ENCODE measurements at places on chromosomes 5 and 9.
A peak's percentile ranks its signal among the peaks of the same experiment; 100 is the strongest.

- no peak for DNase-seq
Observed at GRCh38 chr5:160640406-160640805, 211.6 kb downstream of the ATP10B start.

- DNase-seq = peak; percentile 5
Observed at GRCh38 chr5:143837306-143837848, 25.4 kb downstream of the HMHB1 start.

GRCh38 chr5:172679628-172680212 is 38.7 kb downstream of the NEURL1B start:
- no peak for DNase-seq

DNA sequence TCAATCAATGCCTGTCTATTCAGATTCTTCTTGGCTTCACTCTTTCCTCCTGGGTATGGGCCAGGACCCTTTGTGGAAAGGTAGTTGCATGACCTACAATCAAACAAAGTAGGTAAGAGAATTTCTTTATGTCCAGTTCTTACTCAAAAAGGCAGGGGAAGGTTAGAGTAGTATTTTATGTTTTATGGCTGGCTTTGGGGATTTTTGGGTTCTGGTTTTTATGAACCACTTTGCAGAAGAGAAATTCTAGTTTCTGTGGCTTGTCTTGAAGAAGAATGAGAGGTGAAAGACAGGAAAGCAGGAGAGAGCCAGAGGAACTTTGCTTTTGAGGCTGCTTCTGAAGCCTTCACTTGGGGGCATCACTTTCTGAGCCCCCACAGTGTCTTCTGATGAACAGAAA is 14.7 kb upstream of the CRHBP start:
- no peak for DNase-seq

DNA sequence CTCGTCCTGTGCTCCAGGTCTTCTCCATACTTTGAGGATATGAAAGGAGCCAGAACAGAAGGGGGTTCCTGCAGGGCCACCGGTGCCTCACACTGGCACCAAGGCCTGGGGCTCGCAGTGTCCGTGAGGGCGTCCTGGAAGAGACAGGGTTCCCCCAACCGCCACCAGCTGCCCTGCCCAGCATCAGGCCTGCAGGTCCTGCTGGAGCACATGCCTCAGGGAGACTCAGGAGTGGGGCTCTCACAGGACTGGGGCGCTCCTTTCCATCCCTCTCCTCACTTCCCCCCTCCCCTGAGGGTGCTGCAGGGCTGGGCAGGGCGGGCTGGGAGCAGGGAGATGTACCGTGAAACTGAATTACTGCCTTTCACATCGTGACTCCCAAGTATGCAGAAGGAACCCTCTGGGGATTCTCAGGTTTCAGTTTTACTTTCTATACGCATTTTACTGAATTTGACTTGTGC is 31.7 kb downstream of the CEP72 start:
- DNase-seq = peak; percentile 38

- no peak for DNase-seq
Observed at GRCh38 chr5:57575839-57576238, 93.2 kb upstream of the ACTBL2 start.

DNA sequence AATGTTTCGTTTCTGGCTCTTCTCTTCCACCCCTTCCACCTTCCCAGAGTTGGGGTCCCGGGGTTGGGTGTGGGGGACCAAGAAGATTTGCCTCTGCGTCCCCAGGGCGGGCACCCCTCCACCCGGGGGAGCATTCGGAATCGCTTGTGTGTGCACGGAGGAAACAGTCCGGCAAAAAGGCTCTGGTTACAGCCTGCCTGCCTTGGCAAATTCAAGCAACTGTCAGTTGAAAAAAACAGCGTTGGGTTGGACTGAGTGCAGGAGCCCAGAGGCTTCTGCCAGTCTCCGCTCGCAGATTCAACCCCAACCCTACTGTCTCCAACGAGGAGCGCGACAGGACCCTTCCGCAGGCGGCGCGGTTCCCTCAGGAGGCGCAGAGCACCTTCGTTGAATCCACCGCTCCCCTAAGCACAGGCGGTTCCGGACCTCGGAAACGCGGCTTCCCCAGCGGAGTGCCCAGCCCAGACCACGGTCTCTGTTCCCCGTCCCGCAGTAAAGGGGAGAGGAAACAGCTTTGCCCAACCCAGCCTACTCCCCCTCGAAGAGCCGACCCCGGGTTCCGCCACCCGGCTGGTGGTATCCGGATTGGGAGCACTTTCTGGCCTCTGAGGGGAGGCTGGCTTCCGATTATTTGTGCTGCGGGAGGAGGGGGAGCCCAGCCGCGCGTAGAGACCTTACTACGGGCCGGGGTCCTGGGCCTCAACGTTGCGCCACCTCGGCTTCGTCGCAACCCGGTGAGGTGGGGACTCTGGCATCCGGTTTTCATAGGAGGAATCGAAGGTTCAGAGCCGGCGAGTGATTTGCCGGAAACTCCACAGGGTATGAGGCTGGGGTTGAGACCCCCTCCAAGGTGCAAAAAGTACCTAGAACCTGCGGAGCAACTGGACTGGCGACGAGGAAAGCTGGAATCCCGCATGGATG is 9.6 kb downstream of the LHX6 start:
- DNase-seq = no peak

DNA sequence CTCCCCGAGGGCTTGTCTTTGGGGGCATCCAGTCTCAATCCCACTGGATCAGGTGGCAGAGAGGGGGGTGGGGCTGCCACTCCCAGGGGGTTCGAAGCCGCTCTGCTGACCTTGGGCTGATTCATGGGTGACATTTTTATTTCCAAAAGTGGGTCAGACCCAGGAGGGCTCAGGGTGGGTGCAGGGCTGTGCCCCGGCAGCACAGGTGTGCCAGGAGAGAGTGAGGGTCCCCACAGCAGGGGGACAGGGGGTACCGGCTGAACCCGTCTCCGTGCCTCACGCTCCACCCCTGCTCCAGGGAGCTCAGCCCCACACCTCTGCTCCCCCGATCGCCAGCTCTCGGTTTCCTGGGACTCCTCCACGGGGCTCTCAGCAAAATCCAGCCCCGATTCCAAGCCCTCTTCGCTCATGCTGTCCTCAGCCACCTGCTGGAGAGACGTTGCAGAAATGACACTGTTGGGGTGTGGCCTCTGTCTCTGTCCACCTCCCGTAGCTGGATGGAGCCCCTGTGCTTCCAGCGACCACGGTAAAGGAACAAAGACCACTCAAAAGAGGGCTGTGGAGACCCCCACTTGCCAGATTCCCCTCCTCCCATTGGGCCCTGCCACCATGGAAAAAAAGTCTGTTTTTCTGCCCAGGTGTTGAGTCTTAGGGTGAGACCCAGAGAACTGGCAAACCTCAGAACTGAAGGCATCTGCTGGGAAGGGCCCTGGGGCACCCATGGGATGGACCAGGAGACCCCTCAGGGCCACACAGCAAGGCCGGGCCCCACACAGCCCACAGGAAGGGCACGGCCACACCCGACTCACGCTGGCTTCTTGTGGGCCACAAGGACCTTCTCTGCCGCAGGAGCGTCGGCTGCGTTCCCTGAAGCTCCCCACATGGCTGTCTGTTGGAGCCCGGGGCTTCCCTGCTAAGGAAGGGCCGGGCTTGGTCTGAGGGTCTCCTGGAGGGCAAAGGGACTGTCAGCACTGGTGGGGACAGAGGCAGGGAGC is 10.6 kb upstream of the QSOX2 start:
- no peak for DNase-seq

- peak; percentile 92 for DNase-seq
Observed at GRCh38 chr9:84557751-84558150, 111.8 kb upstream of the NTRK2 start.

DNA sequence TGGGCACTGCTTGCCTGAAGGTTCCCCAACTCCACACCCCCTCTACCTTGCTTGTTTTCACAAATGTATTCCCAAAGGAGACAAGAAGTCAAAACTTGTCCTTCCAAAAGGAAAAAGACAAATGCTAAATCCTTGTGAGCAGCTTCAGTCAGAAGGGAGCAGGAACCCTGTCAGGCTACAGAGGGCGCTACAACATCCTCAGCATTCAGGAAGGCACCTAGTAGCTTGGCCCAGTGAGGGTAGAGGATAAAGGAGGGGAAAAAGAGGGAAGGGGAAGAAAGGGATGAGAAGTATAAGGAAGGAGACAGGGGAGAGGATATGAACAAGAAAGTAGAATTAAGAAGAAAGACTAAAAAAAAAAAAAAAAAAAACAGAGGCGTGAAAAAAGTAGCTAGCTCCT is 97.5 kb downstream of the MLLT3 start:
- peak; percentile 48 for DNase-seq

- no peak for DNase-seq
Observed at GRCh38 chr9:6549106-6549800, 96.3 kb downstream of the GLDC start.

- DNase-seq = peak; percentile 61
Observed at GRCh38 chr9:114504341-114505186, 709 bp downstream of the WHRN start.

DNA sequence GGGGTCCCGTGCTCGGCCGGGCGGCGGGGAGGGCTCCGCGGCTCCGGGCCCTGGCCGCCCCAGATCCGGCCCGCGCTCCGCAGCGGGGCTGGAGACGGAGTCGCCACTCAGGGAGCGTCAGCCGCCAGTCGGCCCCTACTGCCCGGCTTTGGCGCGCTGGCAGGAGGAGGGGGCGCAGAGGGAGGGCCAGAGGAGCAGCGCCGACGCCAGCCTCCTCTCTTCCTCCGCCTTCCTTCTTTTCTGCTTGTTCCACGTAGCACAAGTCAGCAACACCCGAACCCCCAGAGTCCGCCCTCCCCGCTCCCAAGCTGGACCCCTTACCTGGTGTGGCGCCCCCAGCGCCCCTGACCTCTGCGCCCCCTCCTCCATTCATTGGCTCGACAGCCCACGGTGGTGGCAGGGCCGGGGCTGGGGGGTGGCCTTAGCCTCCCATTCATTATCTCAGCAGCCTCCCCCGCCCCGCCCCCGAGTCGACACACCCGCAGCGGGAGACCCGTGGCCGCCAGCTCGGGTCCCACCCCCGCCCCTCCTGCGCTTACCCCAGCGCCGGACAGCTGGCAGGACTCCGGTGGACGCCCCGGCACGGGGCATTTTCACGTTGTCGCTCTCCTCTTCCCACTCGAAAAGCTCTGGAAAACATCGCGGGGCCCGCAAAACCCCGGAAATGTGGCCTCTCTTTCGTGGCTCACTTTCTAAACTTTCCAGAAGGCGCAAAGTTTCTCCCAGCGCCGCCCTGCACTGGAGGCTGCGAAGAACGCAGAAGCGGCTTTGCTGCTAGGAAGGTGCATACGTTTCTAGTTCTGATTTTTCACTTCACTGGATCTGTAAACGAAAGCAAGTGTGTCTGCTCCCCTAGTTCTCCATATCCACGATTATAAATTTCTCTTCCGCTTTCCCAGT is at the start of gene LPAR1:
TSS of gene LPAR1 (minus strand) at position 140 of the 900 bp plus-strand sequence. CDS start 66,353 bp downstream, outside the sequence.
- no peak for DNase-seq

GRCh38 chr9:124046189-124046588 is 34.6 kb downstream of the LHX2 start:
- no peak for DNase-seq

DNA sequence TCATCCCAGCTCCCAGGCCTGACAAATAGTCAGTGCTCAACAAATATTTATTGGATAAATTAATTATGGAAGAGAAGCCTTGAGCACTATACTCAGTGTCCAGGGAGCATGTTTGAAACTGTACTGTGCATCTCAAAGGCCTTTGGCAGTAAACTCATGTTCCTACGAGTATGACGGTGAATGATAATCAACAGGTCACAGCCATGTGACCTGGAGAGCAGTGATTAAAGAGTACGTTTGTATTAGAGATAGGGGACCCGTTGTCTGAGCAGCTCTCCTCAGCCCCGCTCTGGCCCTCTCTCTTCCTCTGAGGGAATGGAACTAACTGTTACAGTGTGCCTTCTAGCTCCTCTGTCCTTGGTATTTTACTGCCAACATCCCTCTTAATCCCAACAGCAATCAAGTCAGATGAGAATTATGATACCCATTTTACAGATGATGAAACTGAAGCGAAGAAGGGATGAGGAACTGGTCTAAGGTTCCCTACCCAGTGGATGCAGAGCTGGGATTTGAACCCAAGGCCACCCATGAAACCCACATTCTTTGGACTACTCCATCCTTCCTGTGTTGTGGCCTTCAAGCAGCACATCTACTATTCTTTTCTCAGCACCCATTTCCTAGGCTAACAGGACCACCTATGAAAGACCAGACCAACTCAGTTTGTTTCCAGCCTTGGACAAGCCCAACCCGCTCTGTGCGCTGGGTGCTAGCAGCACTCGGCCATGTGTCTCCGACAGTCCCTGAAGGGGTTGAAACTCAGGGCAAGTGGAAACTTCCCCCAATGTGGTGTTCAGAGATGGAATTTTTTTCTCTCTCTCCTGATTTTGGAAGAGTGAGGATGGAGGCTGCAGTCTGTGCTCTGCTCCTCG is 34.9 kb downstream of the SPRY4 start:
- no peak for DNase-seq

- DNase-seq = no peak
Observed at GRCh38 chr5:98631311-98632054, 142.0 kb upstream of the RGMB start.

- no peak for DNase-seq
Observed at GRCh38 chr9:89714321-89714720, 109.5 kb downstream of the GADD45G start.

DNA sequence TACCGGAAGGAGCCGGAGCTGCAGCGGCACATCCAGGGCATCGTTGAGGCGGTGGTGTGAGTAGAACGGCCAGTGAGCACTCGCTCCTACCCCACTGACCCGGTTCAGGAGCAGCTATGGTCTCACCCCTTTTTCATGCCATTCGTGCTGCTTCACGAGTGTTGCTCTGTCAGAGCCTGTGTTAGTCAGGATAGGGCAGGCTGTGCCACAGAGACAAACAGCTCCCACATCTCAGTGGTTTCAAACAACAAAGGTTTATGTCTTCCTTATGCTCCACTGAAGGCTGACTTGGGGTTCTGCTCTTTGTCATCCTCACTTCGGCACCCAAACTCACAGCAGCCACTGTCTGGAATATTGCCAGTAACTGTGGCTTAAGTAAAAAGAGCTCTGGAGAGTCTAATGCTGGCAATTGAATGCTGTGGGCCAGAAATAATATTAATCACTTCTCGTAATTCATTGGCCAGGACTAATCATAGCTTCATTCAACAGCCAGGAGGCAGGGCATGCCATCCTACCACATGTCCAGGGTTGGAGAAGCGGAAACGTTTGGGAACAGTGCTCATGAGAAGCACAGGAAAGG is 28.4 kb downstream of the ARHGEF37 start:
- DNase-seq = no peak

- DNase-seq = no peak
Observed at GRCh38 chr9:106062250-106062649, 367.9 kb downstream of the TMEM38B start.

GRCh38 chr5:132209901-132210545 is 17.6 kb downstream of the P4HA2 start:
- no peak for DNase-seq

- DNase-seq = no peak
Observed at GRCh38 chr9:23563517-23563916, 262.5 kb downstream of the ELAVL2 start.

- DNase-seq = no peak
Observed at GRCh38 chr5:131536211-131536826, 98.7 kb downstream of the RAPGEF6 start.

- DNase-seq = no peak
Observed at GRCh38 chr5:36029914-36030313, 36.8 kb downstream of the UGT3A2 start.
